Kasumi-1 (cell line): ENCODE measurements at places on chromosomes 3 and 15.

GRCh38 chr3:15009167-15009566, 55.9 kb downstream of the MRPS25 start:
- DNase-seq = no peak

GRCh38 chr3:160055659-160056058, 67.0 kb downstream of the IL12A start:
- no peak for DNase-seq

DNA sequence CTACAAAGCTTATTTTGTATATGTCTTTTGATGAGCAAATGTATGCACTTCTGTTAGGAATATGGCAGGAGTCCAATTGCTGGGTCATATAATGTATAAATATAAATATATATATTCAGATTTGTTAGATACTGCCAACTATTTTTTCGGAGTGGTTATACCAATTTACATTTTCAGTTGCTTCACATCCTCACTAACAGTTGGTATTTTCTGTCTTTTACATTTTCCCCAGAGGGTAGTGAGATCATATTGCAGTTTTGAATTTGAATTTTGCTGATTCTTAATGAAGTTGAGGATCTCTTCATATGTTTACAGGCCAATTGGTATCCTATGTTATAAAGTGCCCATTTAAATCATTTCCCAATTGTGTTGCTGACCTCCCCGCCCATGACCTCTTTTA, 139.0 kb upstream of the KCNMB2 start:
- no peak for DNase-seq

DNA sequence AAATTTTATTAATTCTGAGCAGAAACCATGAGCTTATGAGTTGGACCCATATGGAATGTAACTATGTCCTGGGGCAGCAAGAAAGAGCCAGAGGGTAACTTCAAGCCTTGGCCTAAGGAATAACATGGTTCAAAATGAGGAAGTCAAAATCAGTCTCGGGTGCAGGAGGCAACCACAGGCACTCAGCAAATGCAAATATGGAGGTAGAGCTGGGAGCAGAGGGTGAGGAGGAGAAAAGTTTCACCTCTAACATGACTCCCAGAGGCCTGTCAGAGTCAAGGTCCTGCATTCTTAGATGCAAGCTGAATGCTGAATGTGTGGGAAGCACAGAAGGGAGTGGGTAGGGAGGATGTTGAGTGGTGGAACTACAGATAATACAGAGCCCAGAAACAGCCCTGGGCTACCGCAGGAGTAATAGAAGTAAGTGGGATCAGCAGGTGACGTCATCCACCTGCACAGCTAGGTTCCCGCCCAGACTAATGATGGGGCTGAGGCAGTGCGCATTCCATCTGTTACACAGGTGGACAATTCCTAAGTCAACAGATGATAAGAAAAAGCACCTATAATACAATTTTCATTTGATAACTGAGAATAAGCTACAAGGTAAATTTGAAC, 279.8 kb upstream of the ARRDC4 start:
- DNase-seq = peak; percentile 50

DNA sequence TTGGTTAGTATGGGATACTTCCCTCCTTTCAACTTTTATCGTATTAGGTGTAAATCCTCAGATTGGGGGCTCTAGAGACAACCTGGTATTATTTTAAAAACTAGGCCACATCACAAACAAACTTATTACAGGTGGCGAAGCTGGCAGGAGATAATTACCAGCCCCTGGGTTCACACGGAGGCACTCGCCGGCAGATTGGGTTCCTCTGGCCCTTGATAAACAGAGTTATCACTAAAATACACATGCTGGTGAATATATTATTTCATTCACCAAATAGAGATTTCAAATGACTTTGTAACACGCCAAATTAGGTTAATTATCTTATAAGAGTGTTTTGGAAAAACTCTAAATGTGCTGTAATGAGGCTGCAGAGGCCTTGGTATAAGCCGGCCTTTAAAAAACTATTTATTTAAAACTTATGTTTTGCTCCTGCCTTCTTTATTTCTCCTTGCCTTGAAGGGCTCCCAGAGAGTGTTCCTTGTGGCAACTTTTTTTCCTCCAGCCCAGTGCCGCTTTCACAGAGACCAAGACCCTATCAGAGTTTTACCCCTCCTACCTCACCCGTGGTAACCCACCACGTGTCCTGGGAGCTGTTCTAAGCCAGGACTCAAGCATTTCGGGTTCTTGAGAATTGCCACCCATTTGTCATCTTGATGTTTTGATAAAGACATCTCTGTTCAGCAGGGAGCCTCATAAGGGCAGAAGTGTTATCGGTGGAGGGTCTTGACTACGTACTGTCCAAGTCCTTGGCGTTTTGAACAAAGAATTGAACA, 468.6 kb upstream of the CFAP20DC start:
- no peak for DNase-seq

- DNase-seq = no peak
Measured at GRCh38 chr3:80993241-80993945, 768.1 kb downstream of the GBE1 start.

DNA sequence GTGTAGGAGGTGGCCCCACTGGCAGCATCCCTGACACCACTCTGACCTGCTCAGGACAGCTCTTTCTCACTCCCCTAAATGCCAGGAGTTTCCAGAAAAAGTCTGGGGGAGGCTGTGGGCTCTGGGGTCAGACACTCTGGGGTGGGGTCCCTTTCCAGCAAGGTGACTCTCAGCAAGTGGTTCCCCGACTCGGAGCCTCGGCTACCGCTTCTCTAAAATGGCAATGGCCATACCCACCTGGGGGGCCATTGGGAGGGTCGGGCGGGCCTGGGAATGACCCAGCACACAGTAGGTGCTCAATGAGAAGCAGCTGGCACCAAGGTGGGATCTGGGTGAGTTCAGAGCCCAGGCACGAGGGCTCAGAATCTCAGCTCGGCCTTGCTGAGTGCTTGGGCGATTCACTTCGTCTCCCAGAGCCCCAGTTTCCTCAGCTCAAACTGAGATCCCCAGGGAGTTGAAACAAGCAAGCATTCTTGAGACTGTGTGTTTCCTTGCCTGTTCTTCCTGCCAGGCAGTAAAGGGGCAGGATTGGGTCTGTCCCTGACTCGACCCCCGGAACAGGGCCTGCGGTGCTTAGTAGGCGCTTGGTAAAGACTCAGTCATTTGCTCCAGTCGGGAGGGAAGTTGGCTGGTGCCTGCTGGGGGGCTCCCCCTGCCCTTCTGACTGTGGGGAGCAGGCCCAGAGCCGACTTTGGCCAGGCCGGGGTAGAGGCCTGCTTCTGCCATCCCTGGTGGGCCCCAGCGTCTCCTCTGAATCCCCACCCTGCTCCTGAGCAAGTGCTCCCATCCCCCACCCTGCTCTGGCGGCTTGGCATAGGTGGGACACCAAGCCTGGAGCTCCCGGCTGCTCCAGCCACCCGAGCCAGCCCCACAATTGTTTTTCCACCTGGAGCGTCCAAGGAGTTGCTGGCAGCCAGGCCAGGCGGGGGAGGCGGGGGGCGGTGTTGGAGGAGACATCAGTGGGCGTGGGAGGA, 32.9 kb upstream of the FBLN2 start:
- DNase-seq = no peak

DNA sequence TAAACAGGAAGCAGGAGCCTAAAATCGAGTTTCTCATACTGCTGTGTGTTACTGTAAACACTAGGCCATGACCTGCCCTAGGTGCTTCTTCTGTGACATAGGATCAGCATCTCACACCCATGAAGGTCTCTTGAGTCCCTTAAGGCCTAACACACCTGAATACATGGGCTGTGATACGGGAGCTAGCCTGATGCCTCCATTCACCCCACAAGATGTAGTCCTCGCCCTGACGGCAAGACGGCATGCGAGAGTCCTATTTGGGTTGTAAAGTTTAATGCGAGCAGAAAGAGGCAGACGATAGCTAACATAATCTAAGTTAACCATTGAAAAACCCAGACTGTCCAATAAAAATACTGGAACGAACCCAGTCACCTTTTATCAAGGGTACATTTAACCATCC, 241.1 kb upstream of the ICE2 start:
- no peak for DNase-seq

DNA sequence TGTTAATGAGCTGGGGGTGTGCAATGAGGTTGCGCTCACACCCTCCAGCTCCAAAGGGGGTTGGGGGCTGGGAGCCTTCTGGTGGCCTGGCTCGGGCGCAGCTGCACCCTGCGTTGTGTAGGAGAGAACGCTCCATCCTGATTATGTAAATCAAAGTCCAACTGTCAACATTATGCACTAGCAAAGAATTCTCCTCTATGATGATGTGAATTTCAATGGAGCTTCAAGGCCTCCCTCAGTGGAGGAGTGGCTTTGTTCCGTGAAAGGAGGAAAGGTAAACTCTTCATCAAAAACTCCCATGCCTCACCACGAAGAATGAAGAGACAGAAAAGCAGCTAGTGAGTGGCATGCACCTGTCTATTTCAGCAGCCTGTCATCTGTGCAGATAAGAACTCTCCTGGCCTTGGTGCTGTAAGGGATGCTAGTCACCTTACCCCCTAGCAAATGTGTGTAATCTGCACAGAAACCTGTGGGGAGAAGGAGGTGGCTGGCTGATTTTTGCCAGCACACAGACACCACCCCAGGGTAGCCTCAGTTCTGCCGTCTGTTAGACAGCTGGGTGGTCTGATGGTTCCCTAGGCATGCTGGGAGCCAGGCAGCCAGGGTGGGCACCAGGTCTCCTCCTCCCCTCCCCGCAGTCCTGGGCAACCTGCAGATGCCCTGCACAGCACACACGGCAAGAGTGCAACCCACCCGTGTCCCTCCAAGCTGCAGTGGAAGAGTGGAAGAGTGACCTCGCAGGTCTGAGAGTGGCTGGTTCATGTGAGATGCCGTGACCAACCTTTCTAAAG, 47.0 kb upstream of the TRPM1 start:
- DNase-seq = no peak

GRCh38 chr15:33671456-33671855, 296.8 kb upstream of the CHRM5 start:
- DNase-seq = no peak

GRCh38 chr3:165983284-165983683, 146.1 kb upstream of the BCHE start:
- DNase-seq = no peak

DNA sequence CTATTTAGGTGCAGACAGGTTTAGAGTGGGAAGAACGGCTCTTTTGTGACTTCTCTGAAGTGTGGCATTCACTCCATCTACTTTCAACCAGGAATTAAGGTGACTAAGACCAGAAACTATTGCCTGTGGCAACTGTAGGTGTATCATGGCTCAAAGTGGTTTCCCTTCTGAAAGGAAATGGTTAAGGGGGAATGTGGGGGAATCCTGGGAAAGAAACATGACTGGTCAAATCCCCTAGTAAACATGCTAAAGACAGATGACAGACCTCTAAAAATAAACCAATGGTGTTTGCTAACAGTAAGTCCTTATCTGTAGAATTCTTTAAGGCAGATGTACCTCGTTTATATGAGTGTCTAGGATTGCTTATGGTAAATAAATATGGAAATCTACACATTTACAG, 56.9 kb downstream of the MEGF11 start:
- DNase-seq = no peak

DNA sequence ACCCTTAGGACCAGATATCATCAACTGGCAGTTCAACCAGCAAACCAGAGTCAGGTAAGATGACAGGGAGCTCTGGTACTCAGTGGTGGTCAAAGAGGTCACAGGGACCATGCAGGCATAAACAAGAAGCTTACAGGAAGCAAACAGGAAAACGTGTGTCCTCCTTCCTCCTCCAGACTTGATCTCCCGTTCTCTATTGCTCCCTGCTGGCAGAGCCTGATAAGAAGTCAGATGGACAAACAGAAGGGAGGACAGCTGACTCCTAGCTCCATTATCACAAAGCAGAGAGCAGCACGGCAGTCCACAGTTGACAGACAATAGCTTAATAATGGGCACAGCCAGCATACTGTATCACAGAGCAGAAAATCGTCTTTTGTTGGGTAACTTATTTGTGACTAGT, 156.5 kb upstream of the SLC2A2 start:
- peak; percentile 20 for DNase-seq

GRCh38 chr3:98598492-98598891, 5.1 kb upstream of the CPOX start:
- no peak for DNase-seq

- DNase-seq = no peak
Measured at GRCh38 chr3:7254251-7254650, 393.3 kb downstream of the GRM7 start.

- peak; percentile 14 for DNase-seq
Measured at GRCh38 chr3:126474498-126475412, 936 bp downstream of the ZXDC start.

- DNase-seq = no peak
Measured at GRCh38 chr3:196193133-196193735, 18.0 kb downstream of the ZDHHC19 start.

- no peak for DNase-seq
Measured at GRCh38 chr15:59371458-59372351, 966 bp downstream of the MYO1E start.

GRCh38 chr15:95327661-95328060, 1002.8 kb upstream of the NR2F2 start:
- no peak for DNase-seq

- no peak for DNase-seq
Measured at GRCh38 chr15:72340366-72340765, 20.4 kb upstream of the CELF6 start.

GRCh38 chr3:186287711-186288110, 74.3 kb downstream of the DGKG start:
- DNase-seq = no peak

GRCh38 chr3:103406320-103406850, 971.6 kb downstream of the ZPLD1 start:
- DNase-seq = no peak

GRCh38 chr3:123834631-123835030, 49.5 kb downstream of the MYLK start:
- DNase-seq = no peak

- no peak for DNase-seq
Measured at GRCh38 chr15:43194795-43195194, 9.6 kb downstream of the CCNDBP1 start.

DNA sequence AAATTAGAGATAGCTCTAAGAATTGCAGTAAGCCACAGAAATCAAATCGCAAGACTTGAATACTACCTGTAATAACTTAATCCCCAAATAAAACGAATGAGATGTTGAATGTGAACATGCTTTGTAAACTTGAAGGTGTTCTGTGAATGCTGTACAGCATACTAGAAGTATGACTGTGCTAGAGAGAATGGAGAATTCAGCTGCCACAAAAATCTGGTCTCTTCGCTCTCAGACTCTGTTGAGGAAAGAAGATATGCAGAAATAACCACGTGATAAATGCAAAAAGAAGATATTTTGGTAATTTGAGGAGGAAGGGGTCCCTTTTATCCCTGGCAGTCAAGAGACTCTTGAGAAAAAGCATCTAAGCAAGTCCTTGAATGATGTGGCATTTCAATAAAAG, 37.3 kb downstream of the ZBTB38 start:
- no peak for DNase-seq

DNA sequence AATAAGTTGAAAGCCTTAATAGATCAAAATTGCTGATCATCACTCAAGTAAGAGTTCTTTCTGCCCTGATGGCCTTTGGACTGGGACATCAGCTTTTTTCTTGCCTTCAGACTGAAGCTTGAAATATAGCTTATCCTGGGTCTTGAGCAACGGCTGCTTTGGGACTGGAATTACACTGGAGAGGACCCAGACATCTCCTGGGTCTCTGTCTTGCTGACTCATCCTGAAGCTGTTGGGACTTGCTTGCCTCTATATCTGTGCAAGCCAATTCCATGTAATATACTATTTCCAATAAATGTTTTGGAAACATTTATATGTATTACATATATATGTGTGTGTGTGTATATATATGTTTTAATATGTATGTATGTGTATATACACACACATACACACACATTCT, 260.2 kb downstream of the PDZRN3 start:
- DNase-seq = no peak
